Stimulated activated CD4-positive, alpha-beta T cell treated with anti-CD3 and anti-CD28 coated beads, Interleukin-15, amount 100 ng/mL, for 48 hours (primary cell): ENCODE measurements at places on chromosomes 2 and 18.

GRCh38 chr18:43705850-43706249, 428.6 kb upstream of the SYT4 start:
- no peak for DNase-seq

- no peak for DNase-seq
Measured at GRCh38 chr2:145199042-145199441, 679.1 kb upstream of the ZEB2 start.

GRCh38 chr2:160207804-160208654, 8.0 kb upstream of the ITGB6 start:
- peak; percentile 6 for DNase-seq

DNA sequence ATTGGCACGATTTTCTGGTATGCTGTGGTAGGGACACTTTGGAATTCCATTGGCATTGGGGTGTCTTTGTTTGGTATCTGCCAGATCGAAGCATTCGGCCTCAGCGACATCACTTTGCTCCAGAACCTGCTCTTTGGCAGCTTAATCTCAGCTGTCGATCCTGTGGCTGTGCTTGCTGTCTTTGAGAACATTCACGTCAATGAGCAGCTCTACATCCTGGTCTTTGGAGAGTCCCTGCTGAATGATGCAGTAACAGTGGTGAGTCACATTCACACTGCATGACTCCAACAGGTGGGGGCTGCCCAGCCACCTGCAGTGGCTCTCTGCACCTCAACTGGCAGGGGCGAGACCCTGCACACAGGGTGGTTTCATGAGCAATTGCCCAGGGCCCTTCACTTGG, 38.4 kb downstream of the SLC9A2 start:
- DNase-seq, result peak; percentile 32

DNA sequence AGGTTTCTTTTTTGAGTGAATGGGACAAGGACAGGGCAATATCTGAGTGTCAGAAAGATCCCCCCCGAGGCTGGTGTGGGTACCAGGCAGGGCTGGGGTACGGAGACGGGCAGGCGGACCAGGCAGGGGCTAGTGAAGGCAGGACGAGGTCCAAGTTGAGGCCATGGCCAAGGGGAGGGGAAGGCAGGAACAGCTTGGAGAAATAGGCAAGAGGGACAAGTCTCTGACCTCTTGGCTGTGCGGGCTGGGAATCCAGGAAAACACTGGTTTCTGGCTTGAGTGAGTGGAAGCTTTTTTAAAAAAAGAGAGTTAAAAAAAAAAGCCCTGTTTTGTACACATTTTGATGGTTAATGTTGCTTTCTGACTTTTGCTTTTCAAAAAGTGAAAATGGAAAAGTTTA, 30.3 kb downstream of the ASAP2 start:
- no peak for DNase-seq

DNA sequence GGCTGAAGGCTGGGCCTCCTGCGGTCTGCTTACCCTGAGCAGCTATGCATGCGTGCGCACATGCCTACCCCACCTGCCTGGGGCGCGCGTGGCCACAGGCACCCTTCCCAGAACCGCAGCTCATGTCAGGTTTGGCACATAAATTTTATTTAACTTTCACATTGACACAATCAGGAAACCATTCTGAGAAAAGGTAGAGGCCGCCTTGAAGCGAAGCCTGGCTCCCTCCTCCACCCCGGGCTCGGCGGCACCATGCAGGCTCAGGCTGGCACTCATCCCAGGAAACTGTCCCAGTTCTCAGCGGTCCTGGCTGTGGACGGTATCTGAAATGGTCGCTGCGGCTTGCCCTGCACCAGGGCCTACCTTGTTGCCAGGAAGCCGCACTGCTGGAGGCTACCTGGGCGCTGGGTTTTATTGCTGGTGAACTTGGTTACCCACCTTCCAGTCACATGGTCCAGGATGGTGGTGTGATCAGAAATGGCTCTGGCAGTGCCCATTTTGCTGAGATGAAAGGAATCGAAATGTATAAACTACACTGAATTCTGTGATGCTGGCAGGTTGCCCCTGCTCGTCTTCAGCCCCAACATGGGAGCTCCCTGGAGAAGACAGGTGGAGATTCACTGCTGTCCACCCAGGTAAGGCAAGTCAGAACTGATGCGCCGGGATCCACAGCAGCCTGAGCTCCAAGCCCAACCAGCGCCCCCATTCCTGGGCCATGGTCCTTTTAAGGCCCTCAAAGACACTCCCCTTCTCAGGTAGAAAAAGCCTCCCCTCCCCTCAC, 25.5 kb downstream of the CHST10 start:
- DNase-seq, result no peak

GRCh38 chr2:28219758-28220368, 172.8 kb upstream of the FOSL2 start:
- no peak for DNase-seq

GRCh38 chr18:51824746-51825145, 515.3 kb upstream of the DCC start:
- DNase-seq, result no peak

DNA sequence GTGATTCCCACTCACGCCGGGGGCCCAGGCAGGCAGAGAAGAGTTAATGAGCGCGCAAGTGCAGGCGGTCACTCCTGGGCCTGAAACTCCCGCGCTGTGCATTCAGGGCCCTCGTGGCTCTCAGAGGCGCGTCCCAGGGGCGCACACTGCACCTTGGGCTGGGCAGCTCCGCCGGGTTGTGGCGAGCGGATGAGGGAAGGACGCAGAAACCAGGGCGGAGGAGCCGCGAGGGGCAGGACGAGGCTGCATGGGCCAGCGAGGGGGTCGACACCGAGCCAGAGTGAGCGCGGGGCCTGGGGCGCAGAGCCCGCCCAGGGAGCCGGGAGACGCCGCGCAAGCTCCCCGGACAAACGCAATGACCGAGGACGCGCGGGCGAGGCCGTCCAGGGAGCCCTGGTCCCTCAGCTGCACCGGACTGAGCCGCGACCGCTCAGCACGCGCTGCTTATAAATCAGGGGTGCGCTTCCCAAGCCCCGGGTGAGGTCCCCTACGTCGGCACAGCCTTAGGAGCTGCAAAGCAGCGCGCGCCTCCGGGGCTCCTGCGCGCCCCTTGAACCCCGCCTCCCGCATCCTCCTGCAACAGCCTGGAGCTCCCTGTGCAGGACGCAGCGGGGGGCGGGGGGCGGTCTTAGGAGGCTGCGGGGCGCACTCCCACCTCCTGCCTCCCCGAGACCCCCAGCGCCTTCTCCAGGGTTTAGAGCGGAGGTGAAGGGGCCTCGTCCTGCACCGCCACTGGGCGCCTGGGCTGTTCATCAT, 180.2 kb upstream of the ALKAL2 start:
- no peak for DNase-seq

DNA sequence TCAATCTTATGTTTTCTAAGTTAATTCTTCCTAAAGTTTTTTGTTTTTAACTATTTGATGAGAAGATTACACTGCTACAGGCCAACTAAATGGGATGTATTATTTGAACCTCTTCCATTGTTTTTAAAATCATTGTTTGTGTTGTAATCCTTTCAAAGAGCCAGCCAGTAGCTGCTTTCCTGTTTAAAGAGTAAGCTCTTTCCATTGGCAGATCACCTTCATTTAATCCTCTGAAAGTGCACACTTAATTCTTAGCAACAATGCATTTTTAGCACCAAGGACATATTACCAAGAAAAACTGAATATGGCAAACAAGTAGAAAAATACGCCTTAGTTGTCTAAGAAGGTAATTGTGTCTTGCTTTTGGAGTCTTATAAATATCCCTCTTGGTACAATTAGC, 54.0 kb downstream of the MEIS1 start:
- no peak for DNase-seq

DNA sequence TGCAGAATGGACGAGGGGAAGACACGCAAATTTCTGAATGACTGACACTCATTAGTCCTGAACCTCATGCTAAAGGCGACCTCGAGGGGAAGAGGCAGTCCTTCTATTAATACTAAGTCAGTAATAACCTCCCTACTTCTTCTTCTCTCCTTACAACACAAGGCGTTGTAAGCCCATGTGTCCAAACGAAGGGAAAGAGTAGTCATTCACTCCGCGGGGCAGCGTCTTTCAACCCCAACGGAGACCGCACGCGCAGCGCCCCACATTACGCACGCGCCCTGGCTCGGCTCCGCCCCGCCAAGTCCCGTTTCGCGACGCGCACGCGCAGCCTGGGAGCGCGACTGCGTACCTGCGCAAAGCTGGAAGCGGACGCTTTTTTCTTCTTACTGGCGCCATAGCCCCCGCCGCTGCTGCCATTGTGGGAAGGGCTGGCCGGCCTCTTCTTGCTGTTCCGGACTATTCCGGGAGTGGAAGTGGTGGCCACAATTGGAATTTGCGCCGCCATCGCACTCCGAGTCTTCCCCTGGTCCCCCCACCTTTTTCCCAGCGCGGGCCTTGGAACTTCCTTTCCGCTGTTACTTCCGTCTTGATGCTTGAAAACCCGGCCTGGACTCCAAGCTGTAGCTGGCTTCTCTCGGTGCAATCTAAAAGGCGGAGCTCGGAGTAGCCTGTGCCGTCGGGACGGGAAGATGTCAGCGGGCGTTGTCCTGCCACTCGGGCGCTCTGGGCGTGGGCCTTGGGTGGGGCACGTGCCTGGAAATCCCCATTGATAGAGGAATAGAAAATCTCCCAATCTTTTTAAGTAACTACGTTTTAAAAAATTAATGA, at the start of gene INO80C:
Gene INO80C, minus strand, starts transcription at position 591 of the 828 bp plus-strand sequence. Its CDS starts 86 bp downstream, at position 505.
- peak; percentile 85 for DNase-seq

GRCh38 chr2:201262718-201263117, 2.4 kb downstream of the CASP8 start:
- no peak for DNase-seq

DNA sequence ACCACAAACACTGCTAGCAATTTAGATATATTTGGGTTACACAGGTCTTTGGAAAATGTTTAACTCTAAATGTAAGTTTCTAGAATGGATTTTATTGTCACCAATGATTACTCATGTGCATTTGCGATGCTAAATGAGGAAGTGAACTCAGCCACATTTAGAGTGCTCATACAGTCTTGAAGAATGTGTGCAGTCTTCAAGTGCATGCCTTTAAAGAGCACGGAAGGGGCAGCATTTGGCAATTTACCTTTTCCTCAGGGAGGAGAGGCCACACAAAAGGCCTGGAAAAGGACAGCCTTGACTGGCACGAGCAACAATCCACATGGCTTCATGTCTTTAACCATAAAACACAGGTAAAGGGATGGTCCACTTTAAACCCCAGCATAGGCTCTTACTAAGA, 78.5 kb upstream of the STK17B start:
- DNase-seq, result no peak
